ENCODE measurements at places on chromosomes 7 and 10.

DNA sequence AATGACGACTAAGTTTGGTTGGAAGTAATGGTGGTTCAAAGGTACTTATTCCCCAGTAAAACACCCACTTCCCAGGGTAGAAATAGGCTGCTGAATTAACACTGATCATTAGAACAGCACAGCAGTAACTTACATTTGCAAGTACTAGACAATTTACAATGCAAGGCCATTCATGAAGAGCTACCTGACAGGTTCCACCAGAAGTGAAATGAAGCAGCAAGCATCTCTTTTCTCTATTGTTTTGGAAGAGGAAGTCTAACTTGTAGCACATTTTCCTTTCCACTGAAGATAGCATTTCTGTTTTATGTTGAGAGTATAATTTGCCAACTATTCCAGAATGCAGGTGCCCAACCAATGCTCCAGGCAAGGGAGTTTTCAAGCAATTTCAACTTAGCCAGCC is 145.9 kb downstream of the CREB5 start:
- DNase-seq, result no peak

GRCh38 chr10:123229927-123230630 is 75.9 kb downstream of the BUB3 start:
- no peak for DNase-seq

- no peak for DNase-seq
Observed at GRCh38 chr7:78071491-78072200, 273.1 kb downstream of the PHTF2 start.

GRCh38 chr7:70500261-70500660 is 631.7 kb upstream of the GALNT17 start:
- DNase-seq, result no peak

- no peak for DNase-seq
Observed at GRCh38 chr10:92732958-92733357, 43.2 kb downstream of the HHEX start.

DNA sequence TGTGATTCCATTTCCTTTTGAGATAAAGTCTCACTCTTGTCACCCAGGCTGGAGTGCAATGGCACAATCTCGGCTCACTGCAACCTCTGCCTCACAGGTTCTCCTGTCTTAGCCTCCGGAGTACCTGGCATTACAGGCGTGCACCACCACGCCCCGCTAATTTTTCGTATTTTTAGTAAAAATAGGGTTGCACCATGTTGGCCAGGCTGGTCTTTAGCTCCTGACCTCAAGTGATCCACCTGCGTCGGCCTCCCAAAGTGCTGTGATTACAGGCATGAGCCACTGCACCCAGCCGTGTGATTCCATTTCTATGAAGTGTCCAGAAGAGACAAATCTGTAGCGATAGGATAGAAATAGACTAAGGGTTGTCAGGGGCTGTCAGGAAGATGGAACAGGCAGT is 60.4 kb downstream of the CLIP2 start:
- no peak for DNase-seq

GRCh38 chr7:97317575-97317974 is 200.1 kb downstream of the SDHAF3 start:
- DNase-seq, result no peak

- DNase-seq, result no peak
Observed at GRCh38 chr7:38673795-38674194, 42.6 kb upstream of the AMPH start.

DNA sequence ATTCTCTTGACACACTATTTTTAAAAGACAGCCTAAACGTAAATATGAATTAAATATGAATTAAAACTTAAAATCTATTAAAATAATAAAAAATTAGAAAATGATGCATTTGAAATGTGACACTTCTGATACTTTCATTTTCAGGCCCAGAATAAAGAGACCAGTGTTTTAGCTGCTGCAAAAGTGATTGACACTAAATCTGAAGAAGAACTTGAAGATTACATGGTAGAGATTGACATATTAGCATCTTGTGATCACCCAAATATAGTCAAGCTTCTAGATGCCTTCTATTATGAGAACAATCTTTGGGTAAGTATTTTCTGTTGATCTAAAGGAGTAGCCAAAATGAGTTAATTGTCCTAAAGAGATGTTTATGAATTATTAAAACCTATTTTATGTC is 23.6 kb downstream of the SLK start:
- no peak for DNase-seq

DNA sequence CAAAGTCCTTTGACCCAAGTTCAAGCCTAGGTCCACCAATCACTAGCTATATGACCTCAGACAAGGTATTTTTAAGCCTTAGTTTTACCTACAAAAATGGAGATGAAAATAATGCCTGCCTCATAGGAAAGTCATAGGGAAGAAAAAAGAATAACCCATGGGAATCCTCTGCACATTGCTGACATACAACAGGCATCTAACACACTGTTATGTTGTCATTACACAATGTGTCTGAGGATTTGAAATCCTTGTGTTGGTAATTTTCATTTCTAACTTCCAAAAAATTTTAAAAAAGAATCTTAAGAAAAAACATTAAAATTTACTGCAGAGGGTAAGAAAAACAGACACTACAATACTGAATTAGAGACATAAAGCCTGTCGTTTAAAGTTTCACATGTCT is 5.7 kb downstream of the ANK3 start:
- DNase-seq, result no peak

GRCh38 chr7:109284943-109285342 is 715.3 kb downstream of the DNAJB9 start:
- no peak for DNase-seq

GRCh38 chr10:53841483-53842145 is 959.4 kb downstream of the PCDH15 start:
- DNase-seq, result no peak

- peak; percentile 19 for DNase-seq
Observed at GRCh38 chr10:105063796-105064195, 422.7 kb downstream of the SORCS3 start.

DNA sequence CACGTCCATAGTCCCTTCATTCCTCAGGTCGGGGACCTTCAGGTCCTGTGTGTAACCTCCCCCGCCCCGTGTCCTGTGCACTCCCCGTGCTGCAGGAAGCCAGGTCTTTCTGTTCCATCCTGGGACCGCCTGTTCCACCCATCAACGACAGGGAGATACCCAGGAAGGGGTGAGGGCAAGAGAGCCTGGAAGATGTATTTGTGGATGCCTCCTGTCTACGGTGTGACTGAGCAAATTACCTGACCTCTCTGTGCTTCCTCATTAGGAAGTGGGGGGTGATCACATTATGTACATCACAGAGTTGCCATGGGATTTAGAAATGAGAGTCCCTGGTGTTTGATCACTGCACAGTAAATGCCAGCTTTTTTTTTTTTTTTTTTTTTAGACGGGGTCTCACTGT is 46.3 kb downstream of the GRID2IP start:
- DNase-seq, result no peak

DNA sequence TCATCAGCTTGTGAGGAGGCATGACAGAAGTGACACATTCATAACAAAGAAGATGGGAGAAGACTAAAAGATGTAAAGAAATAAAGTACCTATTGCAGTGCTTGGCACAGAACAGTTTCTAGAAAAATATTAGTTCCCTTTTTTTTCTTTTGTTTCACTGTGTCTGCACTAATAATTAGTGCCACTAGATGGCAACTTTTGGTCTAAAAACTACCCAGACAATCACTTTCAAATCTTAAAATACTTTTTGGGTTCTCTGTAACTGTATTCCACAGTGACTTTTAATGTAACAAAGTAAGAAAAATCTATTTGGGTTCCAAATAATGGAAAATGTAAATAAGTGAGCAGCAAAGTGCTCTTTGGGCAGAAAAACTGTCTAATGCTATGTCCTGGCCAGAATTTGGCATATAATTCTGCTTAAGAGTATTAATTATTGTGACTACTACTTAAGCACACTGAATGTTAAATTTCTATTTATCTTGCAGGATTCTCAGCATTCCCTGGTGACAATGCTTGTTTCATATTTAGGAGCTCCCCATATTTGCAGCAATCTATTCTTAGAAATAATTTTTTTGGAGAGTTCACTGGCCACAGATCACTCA is 134.8 kb upstream of the KIF5B start:
- DNase-seq, result no peak

DNA sequence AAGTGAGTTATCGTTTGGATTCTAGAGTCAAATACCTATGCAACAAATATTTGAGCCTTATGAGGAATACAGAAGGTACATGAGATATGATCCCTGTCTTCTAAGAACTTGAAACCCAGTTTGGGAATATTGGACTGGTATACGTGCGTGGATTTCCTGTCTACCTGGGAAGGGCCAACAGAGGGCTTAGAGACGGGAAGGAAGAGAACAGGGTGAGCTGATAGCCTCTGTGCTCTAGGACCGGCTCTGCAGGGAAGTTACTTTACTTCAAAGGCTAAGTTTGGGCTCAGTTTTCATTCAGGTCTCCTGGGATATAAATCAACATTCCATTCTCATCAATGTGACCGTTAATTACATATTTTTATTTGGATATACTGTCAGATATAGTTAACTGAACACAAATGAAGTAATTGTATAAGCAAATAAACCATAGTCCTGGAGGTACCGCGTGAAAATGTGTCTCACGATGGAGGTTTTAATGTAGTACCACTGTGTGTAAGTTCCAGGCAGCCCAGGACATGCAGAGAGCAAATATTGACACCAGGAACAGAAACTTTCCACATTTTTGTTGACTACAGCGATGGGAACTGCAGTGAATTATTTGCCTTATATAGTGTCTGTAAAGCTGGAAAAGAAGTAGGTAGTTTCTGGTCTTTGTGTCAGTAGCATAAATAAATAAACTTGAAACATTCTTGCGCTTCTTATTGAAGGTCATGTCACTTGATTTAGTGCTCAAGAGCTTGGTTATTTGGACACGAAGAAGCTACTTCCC is 8.6 kb downstream of the CHST12 start:
- DNase-seq, result no peak

- no peak for DNase-seq
Observed at GRCh38 chr10:71963351-71964097, 671 bp upstream of the CHST3 start.

DNA sequence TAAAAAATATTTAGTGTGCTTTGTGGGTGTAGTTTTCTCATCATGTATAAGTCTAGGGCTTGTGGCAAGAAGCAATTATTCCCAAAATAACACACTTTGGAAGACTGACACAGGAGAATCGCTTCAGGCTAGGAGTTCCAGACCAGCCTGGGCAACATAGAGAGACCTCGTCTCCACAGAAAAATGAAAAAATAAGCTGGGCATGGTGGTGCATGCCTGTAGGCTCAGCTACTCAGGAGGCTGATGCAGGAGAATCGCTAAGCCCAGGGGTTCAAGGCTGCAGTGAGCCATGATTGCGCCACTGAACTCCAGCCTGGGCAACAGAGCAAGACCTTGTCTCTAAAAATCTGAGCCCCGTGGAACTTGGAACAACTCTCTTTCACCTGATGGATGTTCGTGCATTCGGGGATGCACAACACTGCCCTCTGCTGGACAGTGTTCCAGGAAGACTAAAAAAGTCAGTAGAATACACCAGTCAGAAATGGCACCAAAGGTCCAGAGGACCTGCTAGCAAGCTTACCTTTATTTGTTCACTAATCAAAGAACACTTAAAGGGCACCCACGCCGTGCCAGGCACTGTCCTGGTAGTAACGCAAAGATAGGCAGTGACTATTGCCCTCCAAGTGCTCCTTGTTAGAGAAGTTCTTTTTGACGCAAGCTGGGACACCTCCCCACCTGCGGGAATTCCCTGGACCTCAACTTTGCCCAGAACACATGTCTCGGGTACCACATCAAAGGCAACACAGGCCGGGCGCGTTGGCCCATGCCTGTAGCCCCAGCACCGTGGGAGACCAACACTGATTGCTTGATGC is 81.9 kb upstream of the CALN1 start:
- peak; percentile 69 for DNase-seq

All from stimulated activated naive CD8-positive, alpha-beta T cell treated with anti-CD3 and anti-CD28 coated beads, Interleukin-15, Interleukin-2, amounts not matched to agents 100 U/mL and 50 U/mL, for 24 hours (primary cell).